ENCODE measurements at places on chromosomes 4 and X.

DNA sequence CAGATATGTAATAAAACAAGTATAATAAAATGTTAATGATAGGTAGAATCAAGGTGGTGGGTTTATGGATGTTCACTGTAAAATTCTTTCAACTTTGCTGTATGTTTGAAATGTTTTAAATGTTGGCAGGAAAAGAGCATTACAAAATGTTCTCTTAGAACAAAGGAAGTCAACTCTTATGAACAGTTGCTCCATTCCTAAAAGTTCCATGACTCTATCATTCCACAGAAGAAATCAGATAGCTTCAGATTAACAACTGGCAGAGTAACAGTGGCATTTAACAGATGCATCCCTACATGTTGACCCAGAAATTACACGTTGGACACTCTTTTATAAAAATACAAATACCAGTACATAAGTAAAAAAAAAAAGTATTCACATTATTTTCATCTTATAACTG lies 2023.7 kb downstream of the ARAP2 start:
- no peak for DNase-seq

- DNase-seq: no peak
Measured at GRCh38 chrX:124931241-124931640, 388.4 kb upstream of the TEX13C start.

GRCh38 chrX:39871648-39872047 lies 226.1 kb downstream of the BCOR start:
- DNase-seq: no peak

DNA sequence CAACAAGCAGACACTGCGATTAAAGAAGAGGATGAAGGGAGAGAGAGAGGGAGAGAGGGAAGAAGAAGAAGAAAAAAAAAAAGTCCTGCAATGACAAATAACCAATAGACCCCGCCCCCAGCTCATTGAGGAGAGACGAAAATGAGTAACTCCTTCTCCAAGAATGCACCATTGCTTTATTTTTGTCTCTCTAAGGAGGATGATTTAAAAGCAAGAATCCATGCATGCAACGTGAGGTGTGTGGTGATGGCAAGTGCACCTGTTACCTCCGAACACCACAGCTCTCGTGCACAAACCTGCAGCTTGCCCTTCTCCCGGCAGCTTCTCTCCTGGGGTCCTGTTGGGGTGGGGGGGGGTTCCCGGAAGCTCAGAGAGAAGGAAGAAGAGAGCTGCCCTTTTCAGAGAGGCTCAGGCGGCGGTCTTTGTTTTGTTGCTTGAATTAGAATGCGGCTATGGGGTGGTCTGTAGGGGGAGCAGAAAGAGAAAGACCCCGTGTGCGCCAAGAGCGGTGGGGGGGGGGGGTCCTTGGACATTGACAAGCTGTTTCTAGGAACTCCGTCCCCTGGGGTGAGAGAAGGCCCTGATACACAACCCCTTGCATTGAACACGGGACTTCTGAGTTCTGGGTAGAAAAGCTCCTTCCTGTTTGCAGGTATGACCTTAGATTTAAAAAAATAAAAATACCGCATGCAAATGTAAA lies 100.7 kb downstream of the CRLF2 start:
- DNase-seq: no peak

- DNase-seq: no peak
Measured at GRCh38 chr4:86818211-86818610, 31.0 kb downstream of the SLC10A6 start.

DNA sequence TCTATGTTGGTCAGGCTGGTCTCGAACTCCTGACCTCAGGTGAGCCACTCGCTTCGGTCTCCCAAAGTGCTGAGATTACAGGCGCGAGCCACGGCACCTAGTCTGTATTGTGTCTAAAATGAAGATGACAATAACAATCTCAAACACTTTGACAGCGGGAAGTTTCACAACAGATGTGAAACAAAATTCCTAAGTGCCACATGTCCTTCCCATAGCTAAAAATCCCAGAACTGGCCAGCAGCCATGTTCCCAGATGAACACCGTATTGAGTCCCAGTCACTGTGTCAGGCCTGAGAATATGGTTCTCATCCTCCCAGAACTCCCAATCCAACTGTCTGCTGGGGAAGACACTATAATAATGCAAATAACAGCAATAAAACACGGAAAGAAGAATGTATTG lies 16.4 kb upstream of the KLHL8 start:
- DNase-seq: no peak

DNA sequence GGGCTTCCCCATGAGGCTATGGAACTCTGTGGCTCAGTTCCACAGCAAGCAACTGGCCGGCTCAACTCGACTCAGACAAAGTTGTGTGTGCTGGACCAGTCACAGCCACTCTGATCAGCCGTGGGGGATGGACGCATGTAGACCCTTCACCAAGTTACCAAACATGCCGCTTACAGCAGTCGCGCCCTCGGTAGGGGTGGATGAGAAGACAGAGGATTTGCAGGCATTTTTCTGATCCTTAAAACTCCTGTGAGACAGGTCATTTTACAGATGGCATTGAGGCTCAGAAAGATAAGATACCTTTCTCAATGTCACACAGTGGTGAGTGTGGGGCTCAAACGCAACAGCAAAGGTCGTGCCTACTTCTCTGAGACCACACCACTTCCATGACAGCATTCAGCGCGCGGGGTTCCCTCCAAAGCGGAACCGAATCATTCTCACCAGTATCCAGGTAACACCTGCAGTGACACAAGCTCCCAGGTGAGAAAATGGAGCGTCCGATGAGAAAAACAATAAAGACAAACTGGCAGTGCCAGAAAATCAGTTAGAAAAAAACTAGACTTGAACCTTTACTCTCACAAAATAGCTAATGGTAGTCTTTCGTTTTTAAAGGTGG lies 83.6 kb downstream of the RELL1 start:
- DNase-seq: no peak

GRCh38 chrX:27915617-27916016 lies 65.6 kb downstream of the DCAF8L1 start:
- peak; percentile 32 for DNase-seq

- peak; percentile 80 for DNase-seq
Measured at GRCh38 chrX:41381685-41382084, 47.7 kb downstream of the DDX3X start.

- peak; percentile 97 for DNase-seq
Measured at GRCh38 chrX:11759461-11760311, 1.6 kb downstream of the MSL3 start.

DNA sequence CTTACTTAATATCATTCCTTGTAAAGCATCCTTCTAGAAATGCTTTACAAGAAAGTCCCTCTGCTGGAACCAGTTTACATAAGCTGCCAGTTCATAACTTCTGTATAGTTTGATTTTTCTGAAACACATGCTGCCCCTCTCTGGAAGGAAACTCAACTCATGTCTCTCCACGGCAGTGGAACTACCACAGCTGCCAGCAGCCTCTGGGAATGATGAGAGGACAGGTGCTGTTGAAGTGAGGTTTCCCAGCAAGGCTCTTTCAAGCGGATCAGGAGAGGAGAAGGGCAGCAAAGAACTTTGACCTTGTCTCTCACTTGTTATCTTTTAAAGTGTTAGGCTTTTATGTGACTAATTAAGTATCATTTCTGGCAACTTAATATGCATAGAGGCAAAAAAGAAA lies 7.3 kb downstream of the GRPR start:
- no peak for DNase-seq

DNA sequence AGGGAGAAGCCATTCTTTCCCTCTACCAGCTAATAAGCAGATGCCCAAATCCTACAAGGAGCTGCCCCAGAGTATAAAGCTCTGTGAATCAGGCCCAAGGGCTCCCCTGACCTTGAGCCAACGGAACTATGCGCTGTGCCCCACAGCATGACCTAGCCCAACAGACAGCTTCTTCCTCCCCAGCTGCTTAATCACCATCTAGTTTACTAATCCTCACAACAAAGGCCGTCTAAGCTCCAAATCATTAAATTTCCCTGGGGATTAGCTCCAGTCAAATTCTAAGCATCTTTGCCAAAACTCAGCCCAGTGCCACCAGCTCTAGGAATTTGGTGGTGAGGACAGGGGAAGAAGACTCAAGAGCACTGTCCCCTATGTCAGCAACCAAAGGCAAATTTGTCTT lies 113.1 kb downstream of the SHROOM4 start:
- no peak for DNase-seq

DNA sequence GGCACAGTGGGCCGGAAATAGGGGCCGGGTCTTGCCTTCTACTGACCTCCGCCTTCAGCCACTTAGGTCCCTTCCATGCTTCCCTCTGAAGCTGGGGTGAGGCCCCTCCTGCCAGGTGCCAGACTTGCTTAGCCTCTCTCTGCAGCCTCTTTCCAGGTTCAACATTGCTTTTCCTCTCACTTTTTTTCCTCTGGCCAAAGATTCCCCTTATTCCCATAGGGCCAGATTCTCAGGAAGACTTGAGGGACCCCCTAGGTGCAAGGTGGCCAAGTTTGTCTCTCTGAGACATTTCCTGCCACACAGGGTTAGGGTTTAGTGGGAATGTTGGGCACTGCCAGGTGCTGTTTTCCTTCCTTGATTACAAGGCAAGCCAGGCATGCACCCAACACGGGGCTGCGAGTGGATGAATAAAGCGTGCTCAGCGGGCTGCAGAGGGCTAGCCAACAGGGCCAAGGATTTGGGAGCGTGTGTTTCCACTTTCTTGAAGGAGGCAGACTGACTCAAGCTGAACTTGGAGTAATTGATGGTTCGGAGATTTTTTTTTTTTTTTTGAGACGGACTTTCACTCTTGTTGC lies 7.6 kb upstream of the GJB1 start:
- DNase-seq: no peak

GRCh38 chr4:21960793-21961192 lies 12.2 kb upstream of the KCNIP4 start:
- DNase-seq: no peak

DNA sequence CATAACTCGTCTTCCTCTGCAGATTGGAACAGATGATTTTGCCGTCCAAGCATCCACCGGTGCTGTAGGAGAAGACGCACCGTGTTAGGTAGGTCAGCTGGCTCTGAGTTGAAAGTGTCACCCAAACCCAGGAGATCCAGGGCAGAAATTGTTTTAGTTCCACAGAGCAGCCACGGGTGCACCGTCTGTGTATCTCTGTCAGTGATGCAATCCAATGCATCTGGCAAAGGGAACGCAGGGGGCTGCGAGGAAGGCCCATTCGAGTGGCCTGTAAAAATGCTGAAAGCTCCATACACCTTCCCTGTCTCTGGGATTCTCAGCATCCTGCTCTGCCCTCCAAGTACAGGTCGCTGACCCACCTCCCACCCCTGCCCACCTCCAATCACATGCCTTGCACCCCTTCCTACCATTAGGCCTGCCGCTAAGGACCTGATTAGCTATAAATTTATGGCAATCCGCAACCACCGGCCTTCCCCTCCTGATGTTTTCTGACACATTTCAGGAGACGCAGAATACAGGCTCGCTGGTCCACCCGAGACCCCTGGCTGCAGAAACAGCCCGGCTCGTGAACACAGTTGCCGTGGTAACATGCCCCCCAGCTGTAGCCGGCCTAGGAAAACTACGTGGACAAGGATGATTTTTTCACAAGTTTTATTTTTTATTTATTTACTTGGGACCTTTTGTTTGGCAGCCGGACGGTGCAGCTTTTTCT lies 39.7 kb upstream of the SHOX start:
- DNase-seq: no peak

All from RKO (cell line).